ENCODE measurements at places on chromosomes 12 and 14.
A peak's percentile ranks its signal among the peaks of the same experiment; 100 is the strongest.

DNA sequence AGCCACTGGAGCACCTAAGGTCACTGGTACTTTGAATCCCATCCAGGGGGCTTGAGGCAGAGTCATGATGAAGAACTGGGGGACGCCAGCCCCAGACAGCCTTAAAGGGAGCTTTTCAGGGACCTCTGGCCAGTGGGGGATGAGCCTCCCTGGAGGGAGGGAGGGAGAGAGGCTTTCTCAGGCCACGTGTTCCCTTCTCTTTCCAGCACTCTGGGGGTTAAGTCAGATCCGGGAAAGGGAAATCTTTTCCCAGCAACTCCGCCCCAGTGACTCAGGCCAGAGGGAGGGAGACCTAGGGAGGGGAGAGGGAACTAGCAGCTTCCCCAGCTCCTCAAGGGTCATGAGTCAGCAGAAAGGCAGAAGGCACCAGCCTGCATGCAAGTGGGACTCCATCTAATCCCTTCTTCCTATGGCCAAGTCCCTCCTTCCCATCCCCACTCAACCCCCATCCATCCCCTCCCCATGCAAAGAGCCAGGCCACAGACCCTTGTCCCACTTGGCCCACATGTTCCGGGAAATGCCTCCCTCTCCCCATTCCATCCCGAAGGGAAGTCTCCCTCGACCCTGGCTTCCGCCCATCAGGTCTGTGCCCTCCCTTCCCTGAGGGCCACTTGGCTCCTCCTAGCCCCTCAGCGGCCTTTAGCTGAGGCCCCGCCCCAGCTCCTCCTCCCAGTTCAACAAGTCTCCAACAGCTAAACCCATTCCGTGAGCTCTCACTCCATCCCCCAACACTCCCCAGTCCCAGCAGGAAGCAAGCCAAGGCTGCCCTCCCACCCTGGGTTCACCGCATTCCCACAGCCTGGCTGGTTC is 5.6 kb downstream of the TNFRSF1A start:
- peak; percentile 95 for DNase-seq

DNA sequence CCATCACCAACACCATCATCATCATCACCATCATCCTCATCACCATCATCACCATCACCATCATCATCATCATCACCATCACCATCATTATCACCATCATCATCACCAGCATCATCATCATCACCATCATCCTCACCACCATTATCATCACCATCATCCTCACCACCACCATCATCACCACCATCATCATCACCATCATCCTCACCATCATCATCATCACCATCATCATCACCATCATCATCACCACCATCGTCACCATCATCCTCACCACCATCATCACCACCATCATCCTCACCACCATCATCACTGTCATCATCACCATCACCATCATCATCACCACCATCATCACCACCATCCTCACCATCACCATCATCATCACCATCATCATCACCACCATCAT is 113.0 kb upstream of the TMEM233 start:
- no peak for DNase-seq

GRCh38 chr12:517538-517937 is 57.8 kb downstream of the B4GALNT3 start:
- DNase-seq, result no peak

DNA sequence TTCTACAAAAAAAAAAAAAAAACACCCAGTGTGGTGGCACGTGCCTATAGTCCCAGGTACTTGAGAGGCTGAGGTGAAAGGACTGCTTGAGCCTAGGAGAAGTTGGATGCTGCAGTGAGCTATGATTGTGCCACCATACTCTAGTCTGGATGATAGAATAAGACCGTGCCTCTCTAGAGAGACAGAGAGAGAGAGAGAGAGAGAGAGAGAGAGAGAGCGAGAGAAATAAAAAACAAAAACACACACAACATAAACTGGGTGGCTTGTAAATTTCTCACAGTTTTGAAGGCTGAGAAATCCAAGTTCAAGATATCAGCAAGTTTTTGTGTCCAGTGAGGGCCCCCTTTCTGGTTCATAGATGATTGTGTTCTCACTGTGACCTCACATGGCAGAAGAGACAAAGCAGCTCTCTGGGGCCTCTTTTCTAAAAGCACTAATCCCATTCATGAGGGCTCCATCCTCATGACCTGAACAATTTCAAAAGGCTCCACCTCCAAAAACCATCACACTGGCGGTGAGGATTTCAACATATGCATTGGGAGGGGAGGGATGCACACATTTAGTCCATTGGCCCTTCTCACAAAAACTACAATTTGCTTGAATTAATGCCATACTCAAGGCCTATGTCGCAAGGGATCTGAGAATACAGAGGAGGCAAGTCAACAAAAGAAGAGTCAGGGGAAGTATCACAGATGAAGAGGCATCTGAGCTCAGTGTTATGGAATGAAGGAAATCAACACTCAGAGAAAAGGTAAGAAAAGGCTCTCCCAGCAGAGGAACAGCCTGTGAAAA is 94.9 kb downstream of the PPM1H start:
- peak; percentile 50 for DNase-seq

DNA sequence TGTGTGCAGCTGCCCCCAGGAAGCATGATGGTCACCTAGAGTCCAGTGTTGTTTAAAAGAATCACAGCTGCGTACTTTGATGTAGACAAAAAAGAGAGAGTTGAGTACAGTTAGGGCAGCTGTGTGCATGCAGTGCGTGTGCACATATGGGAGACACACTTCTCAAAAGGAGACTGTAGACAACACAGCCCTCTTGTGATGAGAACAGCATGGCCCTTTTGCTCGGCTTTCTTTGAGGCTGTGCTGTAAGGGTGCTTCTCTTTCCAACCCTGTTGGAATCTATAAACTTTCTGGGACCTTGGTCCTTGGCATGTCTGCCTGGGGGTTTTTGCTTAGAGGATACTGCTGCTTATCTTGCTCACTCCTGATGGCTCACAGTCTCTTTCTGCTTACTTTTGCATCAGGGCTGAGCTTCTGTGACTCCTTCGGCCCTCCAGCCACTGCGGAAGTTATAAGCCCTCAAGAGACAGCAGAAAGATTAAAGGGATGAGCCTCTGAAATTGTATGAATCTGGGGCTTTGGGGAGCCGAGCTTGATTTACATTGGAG is 102.9 kb downstream of the DYRK2 start:
- DNase-seq, result no peak

- DNase-seq, result no peak
These were observed 703 bp downstream of the TMED10 start for GRCh38 chr14:75175677-75176141.

DNA sequence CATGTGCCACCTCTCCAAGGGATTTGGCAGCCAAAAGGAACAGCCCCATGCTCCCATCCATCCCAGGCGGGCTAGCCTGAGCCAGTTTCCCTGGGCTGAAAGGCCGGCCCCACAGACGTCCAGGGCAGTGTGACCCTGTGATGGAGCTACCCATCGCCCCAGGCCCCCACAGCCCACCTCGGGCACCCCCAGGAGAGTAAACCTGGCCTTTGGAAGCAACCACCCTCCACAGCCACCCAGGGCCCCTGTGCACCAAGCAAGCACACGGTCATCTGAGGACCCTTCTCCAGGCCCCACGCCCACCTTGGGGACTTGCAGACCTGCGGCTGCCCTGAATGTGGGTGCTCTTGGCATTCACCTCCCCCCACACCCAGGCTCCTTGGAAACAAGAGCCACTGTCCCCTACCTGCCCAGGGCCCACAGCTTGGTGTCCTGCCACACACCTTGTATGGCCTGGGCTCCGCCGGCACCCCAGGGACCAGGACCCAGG is 8.4 kb downstream of the AHNAK2 start:
- no peak for DNase-seq

GRCh38 chr12:96587691-96588090 is 98.3 kb downstream of the CFAP54 start:
- DNase-seq, result no peak

GRCh38 chr12:52865090-52865944 is 16.5 kb upstream of the KRT78 start:
- DNase-seq, result peak; percentile 62

GRCh38 chr14:74062809-74063150 is 21.5 kb downstream of the ALDH6A1 start:
- DNase-seq, result peak; percentile 12

GRCh38 chr14:88232771-88233170 is 90.3 kb downstream of the KCNK10 start:
- no peak for DNase-seq

- no peak for DNase-seq
These were observed 15.4 kb upstream of the BCL11B start for GRCh38 chr14:99287269-99287942.

DNA sequence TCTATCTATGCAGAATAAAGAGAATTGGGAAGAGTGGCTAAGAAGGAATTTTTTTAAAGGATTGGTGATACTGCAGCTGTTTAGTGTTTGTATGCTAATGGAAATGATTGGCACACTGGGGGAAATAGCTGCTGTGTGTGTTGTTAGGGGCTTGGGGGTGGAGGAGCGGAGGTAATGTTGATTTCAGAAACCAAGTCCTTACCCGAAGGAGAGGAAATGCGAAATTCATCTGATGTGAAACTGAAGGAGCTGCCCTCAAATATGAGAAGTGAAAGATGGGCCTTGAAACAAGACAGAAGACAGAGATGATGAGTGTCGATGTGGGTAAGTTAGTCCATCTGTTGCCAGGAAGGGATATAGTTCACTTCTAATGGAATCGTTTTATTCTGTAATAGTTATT is 21.2 kb upstream of the RNASE12 start:
- no peak for DNase-seq

DNA sequence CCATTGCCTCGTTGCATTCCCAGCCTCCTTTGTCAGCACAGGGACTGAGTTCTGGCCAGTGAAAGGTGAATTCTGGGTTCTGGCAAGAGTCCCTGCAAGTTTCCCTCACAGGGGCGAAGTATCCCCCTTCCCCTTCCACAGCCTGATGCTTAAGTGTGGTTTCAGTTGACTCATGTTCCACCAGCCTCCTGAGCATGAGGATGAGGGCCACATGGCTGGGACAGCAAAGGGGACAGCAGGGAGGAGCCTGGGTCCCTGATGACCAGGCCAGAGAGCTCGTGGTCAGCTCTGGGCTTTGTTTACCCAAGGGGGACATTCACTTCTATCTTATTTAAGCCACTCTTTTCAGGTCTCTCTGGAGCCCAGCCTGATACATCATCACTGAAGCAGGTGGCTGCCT is 36.5 kb downstream of the CACNA2D4 start:
- DNase-seq, result no peak

DNA sequence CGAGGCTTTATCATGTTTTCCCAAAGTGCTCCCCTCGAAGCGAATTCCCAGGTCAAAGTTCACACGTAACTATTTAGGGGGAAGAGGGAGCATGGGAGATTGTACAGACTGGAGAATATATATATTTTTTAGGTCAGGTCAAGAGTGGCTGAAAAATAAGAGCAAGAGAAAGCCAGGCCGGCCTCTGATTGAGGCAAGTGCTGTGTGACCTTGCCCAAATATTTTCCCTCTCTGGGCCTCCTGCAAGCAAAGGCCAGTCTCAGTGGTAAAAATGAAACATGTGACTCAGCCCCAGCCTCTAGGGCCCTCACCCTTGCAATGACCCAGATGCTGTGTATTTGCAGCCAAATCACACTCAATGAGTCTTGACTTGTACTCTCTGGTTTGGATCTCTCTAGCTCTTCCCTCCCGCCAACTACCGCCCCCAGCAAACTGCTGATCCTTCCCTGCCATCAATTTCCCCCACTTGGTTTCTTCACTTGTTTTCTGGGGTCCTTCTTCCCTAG is 34.1 kb downstream of the SMUG1 start:
- DNase-seq, result no peak

- DNase-seq, result peak; percentile 7
These were observed 280.5 kb downstream of the DPF3 start for GRCh38 chr14:72613231-72613974.

DNA sequence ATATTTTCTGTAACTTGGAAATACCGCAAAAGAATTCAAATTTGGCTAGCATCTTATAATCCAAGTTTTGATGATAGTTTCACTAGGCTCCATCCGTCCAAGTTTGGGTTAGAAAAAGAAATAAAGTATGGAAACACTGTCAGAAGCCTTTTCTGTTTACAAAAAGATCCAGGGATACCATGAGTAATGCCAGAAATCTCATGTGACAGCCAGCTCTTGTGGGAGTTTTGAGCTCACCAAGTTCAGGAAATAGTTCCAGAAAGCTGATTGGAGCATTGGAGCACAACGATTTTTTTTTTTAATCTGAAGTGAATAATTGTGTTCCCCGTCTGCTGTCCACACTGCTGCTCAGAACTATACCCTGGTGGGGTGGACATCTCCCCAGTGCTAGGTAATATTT is 229.7 kb upstream of the NPAS3 start:
- no peak for DNase-seq

DNA sequence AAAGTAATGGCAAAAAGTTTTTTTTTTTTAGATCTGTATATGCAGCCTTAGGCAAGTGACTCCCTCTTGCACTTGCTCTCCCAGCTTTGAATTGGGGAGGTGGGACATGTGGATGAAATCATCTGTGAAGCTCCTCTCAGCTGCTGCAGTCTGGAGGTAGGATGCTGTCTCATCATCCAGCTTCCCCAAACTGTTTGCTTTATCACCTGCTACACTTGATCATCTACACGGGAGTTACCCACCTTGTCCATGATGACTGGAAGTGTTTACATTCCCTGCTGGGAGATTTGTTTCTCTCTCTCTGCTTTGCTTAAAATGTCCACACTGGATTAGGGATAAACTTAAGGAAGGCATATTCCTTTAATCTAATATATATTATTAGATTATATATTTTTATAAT is 8.5 kb upstream of the FGF23 start:
- no peak for DNase-seq

- no peak for DNase-seq
These were observed 199.3 kb upstream of the PDZRN4 start for GRCh38 chr12:40988824-40989223.

DNA sequence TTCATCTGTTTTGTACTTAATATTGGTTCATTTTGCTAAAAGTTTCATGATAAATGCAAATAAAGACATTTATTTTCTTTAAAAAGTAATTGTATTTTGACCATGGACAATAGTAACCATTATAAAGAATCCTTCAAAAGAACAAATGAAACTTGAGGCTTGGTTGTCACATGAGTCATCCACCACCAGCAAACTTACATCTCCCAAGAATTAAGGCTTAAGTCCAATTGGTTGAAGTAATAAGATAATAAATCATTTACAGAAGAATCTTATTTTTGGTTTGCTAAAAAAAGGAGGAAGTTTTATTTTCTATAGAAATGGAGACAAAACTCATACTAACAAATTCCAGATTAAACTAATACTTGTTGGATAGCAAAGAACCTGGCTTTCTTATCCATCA is 84.8 kb upstream of the KITLG start:
- DNase-seq, result no peak

DNA sequence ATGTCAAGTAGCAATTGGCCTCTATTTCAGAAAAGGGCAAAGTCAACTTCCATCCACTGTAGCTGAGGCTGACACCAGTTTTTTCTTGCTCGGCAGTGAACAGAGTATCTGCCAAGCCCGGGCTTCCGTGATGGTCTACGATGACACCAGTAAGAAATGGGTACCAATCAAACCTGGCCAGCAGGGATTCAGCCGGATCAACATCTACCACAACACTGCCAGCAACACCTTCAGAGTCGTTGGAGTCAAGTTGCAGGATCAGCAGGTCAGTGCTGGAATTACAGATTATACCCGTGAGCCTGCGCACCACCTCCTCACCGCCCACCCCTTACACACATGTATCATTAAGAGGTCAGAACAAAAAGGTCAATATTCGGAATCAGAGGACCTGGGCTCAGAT is 19.4 kb downstream of the EVL start:
- DNase-seq, result no peak
